Osteoblast (primary cell): ENCODE measurements at places on chromosomes 2 and 18. TPM values are rescaled to one million over a fixed set of nuclear protein-coding genes. Genes with fewer than 3 reads are reported as not detected.

DNA sequence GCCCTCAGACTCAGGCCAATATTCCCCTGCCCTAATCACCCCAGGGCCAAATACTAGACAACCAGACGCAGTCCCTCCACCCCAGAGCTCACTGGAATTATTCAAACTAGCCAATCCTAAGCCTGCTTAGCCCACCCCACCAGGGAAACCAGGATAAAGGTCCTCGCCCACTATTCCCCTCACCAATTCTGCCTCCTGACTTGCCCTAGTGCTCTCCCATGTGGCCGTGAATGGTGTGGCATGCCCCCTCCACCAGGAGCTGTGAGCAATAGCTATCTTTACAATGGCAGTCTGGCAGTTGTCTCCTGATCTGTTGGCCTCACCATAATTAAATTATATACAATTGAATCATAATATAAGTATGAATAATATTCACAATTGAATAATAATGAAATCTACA lies 42.3 kb downstream of the FAM124B start:
- H3K27me3 ChIP-seq = peaks cover 3% of the 10 kb centered on the region
- H3K27ac ChIP-seq = no peak overlapping the region
- peaks cover 9% of the 10 kb centered on the region for H3K4me1 ChIP-seq
- no peak for DNase-seq
- no peak overlapping the region for H3K4me3 ChIP-seq
- H3K36me3 ChIP-seq = no peaks in the 10 kb centered on the region

GRCh38 chr2:98923244-98923940 lies 12.6 kb downstream of the CRACDL start:
- no peaks in the 10 kb centered on the region for H3K36me3 ChIP-seq
- peaks cover 9% of the 10 kb centered on the region for H3K4me1 ChIP-seq
- peaks cover 12% of the 10 kb centered on the region for H3K27me3 ChIP-seq
- no peak overlapping the region for H3K4me3 ChIP-seq
- no peak overlapping the region for H3K27ac ChIP-seq

- no peaks in the 10 kb centered on the region for H3K27me3 ChIP-seq
- H3K4me3 ChIP-seq = no peak overlapping the region
- H3K27ac ChIP-seq = no peak overlapping the region
- no peaks in the 10 kb centered on the region for H3K4me1 ChIP-seq
- H3K36me3 ChIP-seq = no peaks in the 10 kb centered on the region
Measured at GRCh38 chr2:239726631-239727181, 298.4 kb downstream of the NDUFA10 start.

DNA sequence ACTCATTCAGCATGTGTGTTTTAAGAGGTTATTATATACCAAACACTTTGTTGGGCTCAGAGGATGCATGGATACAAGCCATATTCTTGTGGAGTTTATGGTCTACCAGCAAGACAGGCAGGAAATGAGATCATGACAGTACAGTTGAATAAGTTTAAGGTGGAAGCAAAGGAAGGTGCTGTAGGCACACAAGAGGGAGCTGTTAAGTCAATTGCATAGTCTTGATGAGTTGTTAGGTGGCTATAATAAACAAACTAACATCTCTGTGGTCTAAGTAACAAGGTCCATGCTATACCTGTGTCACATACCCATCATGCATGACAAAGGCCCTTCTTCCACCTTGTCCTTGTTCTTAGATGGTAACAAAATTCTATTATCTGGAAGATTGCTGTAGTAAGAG lies 538.3 kb downstream of the CNTNAP5 start:
- H3K4me1 ChIP-seq = no peaks in the 10 kb centered on the region
- no peak overlapping the region for H3K4me3 ChIP-seq
- no peaks in the 10 kb centered on the region for H3K27me3 ChIP-seq
- H3K27ac ChIP-seq = no peak overlapping the region
- no peak for DNase-seq
- no peaks in the 10 kb centered on the region for H3K36me3 ChIP-seq

DNA sequence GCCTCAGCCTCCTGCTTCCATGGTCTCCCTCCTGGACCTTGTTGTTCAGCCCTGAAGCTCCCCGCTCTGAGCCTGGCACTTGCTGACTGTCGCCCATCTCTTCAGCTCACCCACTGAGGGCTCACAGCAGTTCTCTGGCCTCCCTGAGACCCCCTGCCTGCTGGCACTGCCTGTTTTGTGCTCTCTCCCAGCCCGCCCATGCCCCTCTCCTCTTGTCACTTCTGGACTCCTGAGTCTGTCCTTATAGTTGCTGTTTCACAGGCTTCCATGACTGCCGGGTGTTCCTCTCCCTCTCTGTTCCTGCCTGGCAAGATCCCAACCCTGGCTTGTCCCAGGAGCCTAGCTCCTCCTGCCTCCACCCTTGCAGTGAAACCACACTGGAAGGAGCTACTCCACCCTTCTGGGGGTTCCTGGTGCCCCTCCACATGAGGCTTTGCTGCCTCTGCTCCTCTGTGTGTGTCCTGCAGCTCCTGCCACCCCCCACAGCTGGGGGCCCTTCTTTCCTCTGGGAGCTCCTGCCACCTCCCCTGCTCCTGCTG lies 110.6 kb downstream of the CEP192 start:
- peak; percentile 35 for DNase-seq
- no peaks in the 10 kb centered on the region for H3K27me3 ChIP-seq
- H3K36me3 ChIP-seq = peaks cover 52% of the 10 kb centered on the region
- H3K4me3 ChIP-seq = no peak overlapping the region
- no peaks in the 10 kb centered on the region for H3K4me1 ChIP-seq

DNA sequence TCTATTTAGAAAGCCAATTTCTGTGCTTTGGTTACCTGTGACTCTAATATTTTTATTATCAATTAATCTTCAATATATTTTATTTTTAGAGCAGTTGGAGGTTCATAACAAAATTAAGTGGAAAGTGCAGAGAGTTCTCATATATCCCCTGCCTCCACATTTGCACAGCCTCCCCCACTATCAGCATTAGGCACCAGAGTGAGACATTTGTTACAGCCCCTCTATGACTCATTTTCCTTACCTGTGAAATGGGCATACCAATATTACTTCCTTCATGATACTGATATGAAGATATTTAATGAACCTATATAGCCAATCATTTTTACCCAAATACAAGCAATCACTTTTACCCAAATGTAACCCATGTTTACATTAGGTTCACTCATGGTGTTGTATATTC lies 34.0 kb upstream of the CYTIP start:
- peak overlapping the region; percentile 19 for H3K27ac ChIP-seq
- H3K4me1 ChIP-seq = peaks cover 20% of the 10 kb centered on the region

DNA sequence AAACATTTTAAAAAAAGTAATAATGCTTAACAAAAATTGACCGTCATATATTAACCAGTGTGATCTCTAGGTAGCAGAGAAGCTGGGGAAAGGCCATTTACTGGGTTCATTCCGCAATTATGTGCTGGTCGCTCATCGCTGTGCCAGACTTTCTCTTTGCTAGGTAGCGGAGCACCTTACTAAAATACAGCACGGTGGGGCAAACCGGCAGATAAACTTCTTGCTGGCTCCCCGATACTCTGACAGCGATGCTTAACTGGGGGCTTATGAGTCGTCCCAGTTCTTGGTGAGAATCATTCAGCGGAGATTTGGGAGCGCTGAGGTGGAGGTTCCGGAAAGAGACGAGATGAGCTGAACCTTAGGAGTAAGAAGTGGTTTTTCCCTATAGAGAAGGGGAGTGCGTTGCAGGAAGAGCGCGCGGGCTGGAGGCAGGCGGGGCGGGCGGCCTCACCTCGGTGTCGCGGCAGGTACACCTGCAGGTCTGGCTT lies 605 bp downstream of the C2orf68 start:
- no peaks in the 10 kb centered on the region for H3K27me3 ChIP-seq
- peak; percentile 65 for DNase-seq

DNA sequence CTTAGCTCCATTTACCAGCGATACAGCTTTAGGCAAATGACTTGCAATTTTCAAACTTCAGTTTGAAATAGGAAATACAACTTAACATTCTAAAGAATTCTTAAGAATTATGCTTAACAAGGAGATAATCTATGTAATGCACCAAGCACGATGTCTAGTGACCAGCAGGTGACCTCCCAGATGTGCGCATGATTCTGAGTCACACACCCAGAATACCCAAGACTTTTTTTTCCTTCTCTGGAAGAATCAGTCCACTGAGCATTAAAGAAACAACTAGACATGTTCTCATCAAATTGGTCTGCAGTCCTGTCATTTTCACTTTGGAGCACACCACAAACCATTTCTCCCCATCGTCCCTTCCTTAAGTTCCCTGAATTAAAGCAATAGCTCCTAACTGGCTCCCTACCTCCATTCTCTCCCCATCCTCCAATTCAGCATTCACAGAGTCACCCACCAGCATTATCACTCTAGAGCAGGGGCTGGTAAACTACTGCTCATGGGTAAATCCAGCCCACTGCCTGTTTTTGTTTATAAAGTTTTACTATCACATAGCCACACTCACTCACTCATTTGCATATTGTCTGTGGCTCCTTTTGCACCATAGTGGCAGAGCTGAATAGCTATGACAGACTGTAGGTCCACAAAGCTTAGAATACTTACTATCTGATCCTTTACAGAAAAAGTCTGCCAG lies 13.2 kb downstream of the EVA1A start:
- H3K4me3 ChIP-seq = no peak overlapping the region
- peaks cover 26% of the 10 kb centered on the region for H3K4me1 ChIP-seq
- DNase-seq = peak; percentile 83
- no peaks in the 10 kb centered on the region for H3K27me3 ChIP-seq

- no peaks in the 10 kb centered on the region for H3K4me1 ChIP-seq
- H3K27ac ChIP-seq = no peak overlapping the region
- H3K27me3 ChIP-seq = no peaks in the 10 kb centered on the region
- H3K4me3 ChIP-seq = no peak overlapping the region
- H3K36me3 ChIP-seq = no peaks in the 10 kb centered on the region
- DNase-seq = no peak
Measured at GRCh38 chr2:144240656-144241339, 279.1 kb downstream of the ZEB2 start.

DNA sequence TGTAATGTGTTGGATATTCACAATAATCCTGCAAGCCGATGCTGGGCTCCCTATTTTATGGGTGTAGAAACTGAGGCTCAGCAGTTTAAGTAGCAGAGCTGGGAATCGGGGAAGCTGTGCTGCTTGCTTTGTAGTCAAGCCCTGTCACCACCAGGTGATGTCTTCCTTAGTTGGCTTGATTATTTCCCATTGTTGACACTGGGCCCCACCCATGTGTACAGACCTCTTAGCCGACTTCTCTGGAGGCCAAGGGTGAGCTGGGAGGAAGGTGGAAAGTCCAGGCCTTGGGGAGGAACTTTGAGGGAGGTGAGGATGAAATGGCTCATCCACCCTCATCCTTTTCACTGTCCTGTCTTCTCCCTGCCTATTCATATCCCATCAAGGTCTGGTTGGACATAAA lies 60.0 kb downstream of the CAPN13 start:
- no peaks in the 10 kb centered on the region for H3K36me3 ChIP-seq
- H3K4me1 ChIP-seq = no peaks in the 10 kb centered on the region
- no peak overlapping the region for H3K27ac ChIP-seq
- no peaks in the 10 kb centered on the region for H3K27me3 ChIP-seq
- DNase-seq = peak; percentile 18

GRCh38 chr18:11322716-11323115 lies 173.3 kb upstream of the PIEZO2 start:
- no peak for DNase-seq
- peaks cover 65% of the 10 kb centered on the region for H3K4me1 ChIP-seq
- no peak overlapping the region for H3K4me3 ChIP-seq

The SLC16A14 gene
- under 0.01 and 0.29 TPM in 2 replicates for total RNA-seq

The SNRNP27 gene
- total RNA-seq = 35.1 and 38.6 TPM in 2 replicates

The CDK15 gene
- total RNA-seq = 4.7 and 5.3 TPM in 2 replicates

The TLX2 gene
- total RNA-seq = under 0.01 and 0.36 TPM in 2 replicates

The GALNT3 gene
- total RNA-seq = 11.2 and 12.7 TPM in 2 replicates

The TUBA3D gene
- not detected in 2 replicates for total RNA-seq

The DYNAP gene
- total RNA-seq = not detected in 2 replicates

The ZSCAN30 gene
- total RNA-seq = 16.6 and 17.7 TPM in 2 replicates
